Activated CD4-positive, alpha-beta T cell treated with anti-CD3 and anti-CD28 coated beads, Interleukin-2, amount 50 U/mL, for 4 hours (primary cell): ENCODE measurements at places on chromosomes 11 and 22.

- DNase-seq = no peak
These were observed 12.5 kb downstream of the NNMT start for GRCh38 chr11:114308689-114309089.

- DNase-seq = no peak
These were observed 424.9 kb downstream of the TBC1D22A start for GRCh38 chr22:47187176-47187957.

GRCh38 chr11:121634889-121635288, 182.1 kb upstream of the SORL1-AS1 start:
- DNase-seq = no peak

DNA sequence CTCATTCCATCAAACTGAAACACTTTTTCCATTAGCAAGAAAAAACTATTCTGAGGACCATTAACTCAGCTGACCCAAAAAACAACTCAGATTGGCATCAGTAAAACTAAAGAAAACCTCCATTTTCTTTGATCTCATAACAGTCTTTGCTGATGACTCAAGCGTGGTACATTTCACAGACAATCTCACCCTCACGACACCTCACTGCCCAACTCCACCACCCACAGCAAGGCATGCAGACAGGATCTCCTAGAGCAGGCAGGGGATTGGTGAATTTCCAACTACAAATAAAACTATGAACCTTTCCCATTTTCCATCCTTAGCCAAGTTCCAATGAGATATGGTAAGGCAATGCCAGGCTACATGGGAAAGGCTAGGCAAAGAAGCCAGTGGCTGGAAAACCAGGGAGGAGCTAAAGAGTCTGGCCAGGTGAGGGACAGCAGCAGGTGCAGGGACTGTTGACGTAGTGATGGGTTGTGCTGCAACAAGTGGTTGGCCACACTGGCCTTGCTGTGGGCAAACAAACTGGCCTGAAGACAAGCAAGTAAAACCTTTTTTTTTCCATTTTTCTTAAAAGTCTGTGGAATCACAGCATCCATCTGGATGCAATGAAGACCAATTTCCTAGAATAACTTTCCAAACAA, 97.2 kb downstream of the SERGEF start:
- no peak for DNase-seq

GRCh38 chr11:48116437-48117228, 100.0 kb upstream of the OR4B1 start:
- DNase-seq = no peak

DNA sequence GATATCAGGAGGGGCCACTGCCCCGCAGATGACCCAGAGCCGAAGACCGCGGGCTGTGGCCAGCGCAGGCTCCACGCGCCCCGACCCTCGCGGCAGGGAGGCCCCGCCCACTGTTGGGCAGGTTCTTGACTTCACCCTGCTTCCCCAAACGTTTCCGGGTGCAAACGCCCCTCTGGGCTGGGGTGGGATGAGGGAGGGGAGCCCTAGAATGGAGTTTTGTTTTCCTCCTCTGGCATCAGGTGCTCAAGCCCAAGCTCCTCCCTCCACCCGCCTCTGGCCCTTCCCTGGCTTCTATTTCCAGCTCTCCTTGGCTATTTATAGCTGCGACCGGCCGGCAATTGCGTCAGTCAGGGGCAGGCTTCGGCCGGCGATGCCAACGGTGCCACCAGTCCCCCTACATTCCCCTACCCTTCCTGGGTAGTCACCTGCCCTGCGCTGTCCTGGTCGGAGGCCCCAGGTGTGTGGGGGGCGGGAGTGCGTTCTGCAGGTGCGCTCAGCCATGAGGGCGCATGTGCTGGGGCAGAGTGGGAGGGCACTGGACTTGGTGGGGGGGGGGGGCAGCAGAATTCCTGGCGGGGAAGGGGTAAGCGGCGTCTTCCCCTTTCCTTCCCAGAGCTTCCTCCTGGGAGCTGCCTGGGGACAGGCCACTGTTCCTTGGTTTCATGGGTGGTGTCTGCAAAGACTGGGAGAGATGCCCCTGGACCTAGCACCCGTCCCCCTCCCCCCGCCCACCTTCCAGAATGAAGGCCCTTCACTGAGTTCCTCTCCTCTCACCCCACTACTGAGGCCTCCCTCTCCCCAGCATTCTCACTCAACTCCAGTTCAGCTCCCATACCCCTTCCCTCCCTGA, 23.6 kb downstream of the DUSP8 start:
- no peak for DNase-seq

GRCh38 chr11:35912883-35913624, 30.8 kb upstream of the LDLRAD3 start:
- DNase-seq = no peak
